Activated naive CD8-positive, alpha-beta T cell treated with anti-CD3 and anti-CD28 coated beads, Interleukin-2, amount 10 ng/mL, durations not matched to agents 7 days and 5 days (primary cell): ENCODE measurements at places on chromosomes 7 and 10. TPM values are rescaled to one million over a fixed set of nuclear protein-coding genes. Genes with fewer than 3 reads are reported as not detected.
A peak's percentile ranks its signal among the peaks of the same experiment; 100 is the strongest.

The MARCHF5 gene
- total RNA-seq, result 25.6 TPM

DNA sequence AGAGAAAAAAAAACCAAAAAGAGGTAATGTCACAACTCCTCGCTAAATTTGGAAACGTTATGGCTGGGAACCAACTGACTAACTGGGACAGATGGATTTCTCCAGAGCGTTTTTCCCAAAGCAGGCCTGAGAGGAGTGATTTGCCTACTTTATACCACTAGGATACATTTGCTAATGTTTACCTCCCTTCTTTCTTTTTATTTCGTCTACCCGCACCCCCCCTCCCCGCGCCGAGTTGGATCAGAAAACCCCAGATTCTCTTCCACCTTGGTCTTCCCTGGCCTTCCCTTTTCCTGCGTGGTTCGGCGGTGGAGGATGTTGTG, 7.2 kb downstream of the CPA2 start:
- H3K27ac ChIP-seq, result no peak overlapping the region
- H3K4me3 ChIP-seq, result peak overlapping the region; percentile 47
- peaks cover 2% of the 10 kb centered on the region for H3K4me1 ChIP-seq
- no peak for DNase-seq

GRCh38 chr7:132416395-132416794, 159.9 kb downstream of the PLXNA4 start:
- peaks cover 23% of the 10 kb centered on the region for H3K4me1 ChIP-seq
- no peak for DNase-seq
- H3K27ac ChIP-seq, result no peak overlapping the region
- H3K27me3 ChIP-seq, result peaks cover 19% of the 10 kb centered on the region
- no peak overlapping the region for H3K4me3 ChIP-seq
- peaks cover 54% of the 10 kb centered on the region for H3K36me3 ChIP-seq

GRCh38 chr7:29243910-29244655, 49.5 kb downstream of the CHN2 start:
- H3K36me3 ChIP-seq, result no peaks in the 10 kb centered on the region
- no peak for DNase-seq
- peaks cover 12% of the 10 kb centered on the region for H3K27me3 ChIP-seq
- H3K27ac ChIP-seq, result no peak overlapping the region
- peaks cover 8% of the 10 kb centered on the region for H3K4me1 ChIP-seq

- H3K27ac ChIP-seq, result peak overlapping the region; percentile 88
- no peak for DNase-seq
These were observed 91.1 kb downstream of the PLXNA4 start for GRCh38 chr7:132485136-132485535.

DNA sequence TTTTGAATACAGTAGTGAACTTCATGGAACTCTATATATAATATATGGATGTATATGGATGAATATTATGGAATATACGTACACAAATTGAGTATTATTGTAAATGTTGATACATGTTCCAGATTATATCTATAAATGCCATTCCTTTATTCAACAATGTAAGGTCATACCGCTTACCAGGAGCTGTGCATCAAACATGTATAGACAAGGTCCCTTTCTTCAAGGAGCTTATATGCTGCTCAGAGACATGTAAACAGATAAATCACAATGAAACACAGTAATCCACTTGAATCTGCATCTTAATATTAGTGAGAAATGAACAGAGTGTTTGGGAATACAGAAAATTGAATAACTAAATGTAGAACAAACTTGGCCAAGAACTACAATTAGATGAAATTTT, 898 bp upstream of the SEM1 start:
- peaks cover 6% of the 10 kb centered on the region for H3K36me3 ChIP-seq
- peaks cover 18% of the 10 kb centered on the region for H3K4me1 ChIP-seq
- DNase-seq, result no peak
- peaks cover 2% of the 10 kb centered on the region for H3K27me3 ChIP-seq
- no peak overlapping the region for H3K27ac ChIP-seq
